ENCODE measurements at places on chromosomes 1 and 21.

DNA sequence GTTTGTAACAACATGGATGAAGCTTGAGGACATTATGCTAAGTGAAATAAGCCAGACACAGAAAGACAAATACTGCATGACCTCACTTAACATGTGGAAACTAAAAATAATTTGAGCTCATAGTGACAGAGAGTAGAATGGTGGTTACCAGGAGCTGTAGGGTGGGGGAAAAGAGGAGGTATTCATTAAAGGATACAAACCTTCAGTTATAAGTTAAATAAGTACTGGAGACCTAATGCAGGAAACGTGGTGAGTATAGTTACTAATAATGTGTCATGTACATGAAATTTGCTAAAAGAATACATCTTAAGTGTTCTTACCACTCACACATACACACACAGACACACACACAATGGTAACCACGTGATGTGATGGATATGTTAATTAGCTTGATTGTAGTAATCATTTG lies 86.7 kb downstream of the NGF start:
- DNase-seq: peak; percentile 74

GRCh38 chr1:45557422-45557944 lies 6.9 kb downstream of the AKR1A1 start:
- no peak for DNase-seq

DNA sequence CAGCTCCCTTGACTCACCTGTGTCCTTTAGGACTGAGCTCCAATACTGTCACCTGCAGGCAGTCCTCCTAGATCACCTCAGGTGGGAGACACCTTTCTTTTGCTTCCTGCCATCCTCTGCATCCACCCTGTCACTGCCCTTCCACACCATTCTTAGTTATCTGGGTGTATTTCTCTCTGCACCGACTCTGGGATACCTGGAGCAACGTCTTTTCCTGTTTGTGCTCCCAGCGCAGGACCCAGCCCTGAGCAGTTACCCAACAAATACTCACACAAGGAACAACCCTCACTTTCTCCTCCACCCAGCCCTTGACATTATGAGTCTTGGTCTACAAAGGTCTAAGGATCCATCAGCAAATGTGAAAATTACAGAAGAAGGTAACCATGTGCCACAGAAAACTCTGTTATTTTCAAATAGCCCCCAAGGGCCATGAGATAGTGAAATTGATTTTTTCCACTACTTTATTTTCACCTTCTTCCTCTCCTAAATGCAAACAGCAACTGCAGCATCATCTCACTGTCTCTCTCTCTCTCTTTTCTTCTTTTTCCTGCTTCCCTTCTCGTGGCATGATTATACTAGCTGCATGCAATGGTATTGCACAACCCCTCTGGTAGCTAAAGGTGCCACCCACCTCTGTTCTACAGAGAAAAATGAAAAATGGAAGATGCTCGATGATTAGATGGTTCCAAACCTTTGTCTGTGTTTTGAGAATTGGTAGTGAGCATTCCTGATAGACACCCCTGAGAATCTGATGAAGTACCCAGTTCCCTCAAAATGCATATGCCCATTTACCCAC lies 89.0 kb downstream of the MIS18A start:
- DNase-seq: no peak

- no peak for DNase-seq
Observed at GRCh38 chr1:205627956-205628355, 3.9 kb downstream of the ELK4 start.

GRCh38 chr1:14876747-14877146 lies 276.8 kb upstream of the TMEM51 start:
- DNase-seq: no peak

- no peak for DNase-seq
Observed at GRCh38 chr1:43789604-43790550, 82.5 kb downstream of the ST3GAL3 start.

- DNase-seq: no peak
Observed at GRCh38 chr1:98439471-98439870, 222.1 kb upstream of the SNX7 start.

- DNase-seq: no peak
Observed at GRCh38 chr1:10734962-10735544, 61.4 kb downstream of the CASZ1 start.

- no peak for DNase-seq
Observed at GRCh38 chr1:242208021-242208420, 209.1 kb upstream of the MAP1LC3C start.

DNA sequence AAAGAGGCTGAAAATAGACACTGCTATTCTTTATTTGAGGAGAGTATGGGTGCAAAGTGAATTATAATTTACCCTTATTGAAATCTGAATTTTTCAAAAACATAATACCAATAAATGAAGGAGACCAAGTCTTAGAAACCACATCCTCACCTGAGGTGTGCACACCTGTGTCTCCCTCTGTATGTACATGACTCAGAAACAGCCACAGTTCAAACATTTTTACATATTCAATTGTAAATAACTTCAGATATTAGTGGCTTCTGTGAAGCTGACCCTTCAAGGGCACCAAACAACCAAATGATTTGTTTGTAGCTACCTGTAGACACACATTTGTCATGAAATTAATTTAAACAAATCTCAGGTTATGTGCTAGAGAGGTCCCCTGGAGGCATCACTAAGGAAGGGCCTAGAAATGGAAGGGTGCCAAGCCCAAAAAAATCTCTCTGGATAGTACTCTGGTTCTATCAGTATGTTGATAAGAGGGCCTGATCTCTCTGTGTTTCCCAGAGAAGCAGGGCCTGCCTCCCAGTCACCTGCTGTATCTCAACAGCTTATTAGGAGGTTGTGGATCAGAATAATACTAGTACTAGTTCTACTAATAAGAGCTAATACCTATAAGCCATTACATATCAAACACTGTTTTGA lies 28.1 kb downstream of the ERI3 start:
- no peak for DNase-seq

DNA sequence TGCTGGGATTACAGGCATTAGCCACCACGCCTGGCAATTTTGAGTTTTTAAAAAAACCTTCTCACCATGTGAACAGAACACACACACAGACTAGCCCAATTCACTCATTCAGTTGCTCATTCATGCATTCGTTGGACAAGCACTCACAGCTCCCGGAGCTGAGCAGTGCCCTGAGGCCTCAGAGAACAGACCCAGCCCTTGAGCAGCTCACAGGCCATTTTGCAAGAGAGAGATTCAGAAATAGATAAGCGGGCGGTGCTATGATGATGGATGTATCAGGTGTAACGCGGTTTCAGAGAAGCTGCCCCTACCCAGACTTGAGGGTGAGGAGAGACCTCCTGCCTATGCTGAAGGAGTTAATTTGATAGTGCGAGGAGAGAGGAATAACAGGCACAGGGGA lies 18.6 kb downstream of the PTAFR start:
- DNase-seq: no peak

DNA sequence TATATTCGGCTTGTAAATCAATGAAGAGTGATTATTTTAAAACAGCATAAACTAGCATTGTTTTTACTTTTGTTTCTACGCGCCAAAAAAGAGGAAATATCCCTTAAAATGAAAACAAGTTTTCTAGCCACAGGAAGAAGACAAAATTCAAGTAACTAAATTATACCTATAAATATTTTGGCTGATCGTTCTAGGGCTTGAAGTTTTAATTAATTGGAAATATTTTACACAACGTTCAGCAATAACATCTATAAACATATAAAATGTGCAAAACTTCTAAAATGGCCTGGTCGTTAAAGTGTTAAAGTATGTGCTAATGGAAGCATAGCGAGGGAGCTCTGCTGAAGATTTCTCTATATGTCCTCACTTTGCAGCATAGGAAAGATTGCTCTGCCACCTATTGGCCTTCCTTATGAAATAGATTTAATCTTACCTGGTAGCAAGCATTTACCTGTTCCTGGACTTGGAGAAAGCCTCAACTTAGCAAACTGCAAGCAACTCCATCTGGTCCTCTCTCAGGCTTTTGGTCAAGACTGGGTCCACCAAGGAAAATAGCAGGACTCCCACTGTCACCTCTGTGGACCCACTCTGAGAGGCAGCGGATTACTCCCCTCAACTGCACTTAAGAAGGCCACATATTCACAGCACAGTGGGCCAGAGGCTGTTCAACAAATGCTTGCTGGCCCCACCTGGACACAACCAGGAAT lies 351.3 kb upstream of the RUNX1 start:
- peak; percentile 31 for DNase-seq

DNA sequence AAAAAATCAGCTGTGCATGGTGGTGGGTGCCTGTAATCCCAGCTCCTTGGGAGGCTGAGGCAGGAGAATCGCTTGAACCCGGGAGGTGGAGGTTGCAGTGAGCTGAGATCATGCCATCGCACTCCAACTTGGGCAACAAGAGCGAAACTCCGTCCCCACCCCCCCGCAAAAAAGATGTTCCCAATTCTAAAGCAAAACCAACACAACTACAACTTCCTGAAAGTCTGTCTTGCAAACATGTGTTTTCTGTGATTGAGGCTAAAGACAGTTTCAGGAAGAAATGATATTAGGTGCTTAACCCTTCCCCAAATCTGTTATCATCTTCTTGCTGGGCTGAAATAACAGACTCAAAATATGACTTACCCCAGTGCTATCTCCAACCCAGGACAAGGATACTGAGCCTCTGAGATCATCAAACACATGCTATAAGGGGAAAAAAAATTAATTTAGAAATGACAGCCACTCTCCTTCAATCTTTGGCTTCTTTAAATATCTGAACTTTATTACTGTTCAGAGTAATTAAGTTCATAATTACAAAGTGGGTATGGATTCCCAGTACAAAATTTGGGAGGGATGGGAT lies 28.5 kb downstream of the SORT1 start:
- no peak for DNase-seq

GRCh38 chr1:154403261-154403943 lies 1.7 kb upstream of the IL6R start:
- no peak for DNase-seq

DNA sequence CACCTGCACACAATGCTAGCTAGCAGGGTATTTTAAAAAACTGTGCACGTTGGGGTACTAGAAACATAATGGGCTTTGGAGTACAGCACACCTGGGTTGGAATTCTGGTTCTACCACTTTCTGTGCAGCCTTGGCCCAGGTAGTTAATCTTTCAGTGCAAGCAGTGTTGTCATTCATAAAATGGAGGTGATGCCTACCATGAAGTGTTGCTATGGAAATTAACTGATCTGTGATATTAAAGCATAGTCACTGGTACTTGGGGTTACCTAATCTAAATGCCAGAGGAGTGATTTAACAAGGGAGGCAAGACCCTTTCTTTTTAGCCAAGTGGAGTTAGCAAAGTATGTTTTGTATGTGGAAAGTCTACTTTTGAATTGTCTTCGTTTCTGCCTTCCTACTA lies 18.0 kb downstream of the ATP1B1 start:
- no peak for DNase-seq

GRCh38 chr21:26057477-26058170 lies 112.9 kb downstream of the APP start:
- no peak for DNase-seq

DNA sequence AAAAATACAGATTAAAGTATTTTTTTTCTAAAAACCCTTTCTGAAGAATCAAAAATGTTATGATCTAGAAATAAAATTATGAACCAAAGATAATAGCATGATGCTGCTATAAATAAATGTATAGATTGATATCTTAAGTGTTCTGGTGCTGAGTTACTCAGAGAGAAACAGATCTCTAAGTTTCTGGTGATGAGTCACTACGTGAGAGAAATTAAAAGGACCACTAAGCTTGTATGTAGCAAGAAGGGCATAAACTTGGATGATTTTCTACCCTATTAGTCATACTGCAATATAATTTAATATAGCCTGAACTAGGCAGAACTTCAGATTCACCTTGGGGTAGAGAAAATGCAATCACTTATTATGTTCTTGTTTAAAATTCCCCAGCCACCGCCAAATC lies 514.8 kb downstream of the AMY1C start:
- DNase-seq: no peak

DNA sequence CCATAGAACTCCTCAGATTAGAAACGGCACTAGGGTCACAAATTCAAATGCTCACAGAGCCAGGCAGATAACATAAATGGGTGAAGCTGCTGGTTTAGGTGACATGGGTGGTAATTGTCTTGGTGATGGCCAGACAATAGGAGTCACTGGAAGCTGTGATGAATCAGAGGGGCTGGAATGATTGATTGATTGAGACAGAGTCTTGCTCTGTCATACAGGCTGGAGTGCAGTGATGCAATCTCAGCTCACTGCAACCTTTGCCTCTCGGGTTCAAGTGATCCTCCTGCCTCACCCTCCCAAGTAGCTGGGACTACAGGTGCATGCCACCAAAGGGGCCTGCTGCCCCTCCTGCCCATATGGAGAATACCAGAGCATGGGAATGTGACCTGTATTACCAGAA lies 63.0 kb downstream of the HIVEP3 start:
- no peak for DNase-seq

- DNase-seq: peak; percentile 63
Observed at GRCh38 chr1:170698301-170699275, 34.7 kb downstream of the PRRX1 start.

DNA sequence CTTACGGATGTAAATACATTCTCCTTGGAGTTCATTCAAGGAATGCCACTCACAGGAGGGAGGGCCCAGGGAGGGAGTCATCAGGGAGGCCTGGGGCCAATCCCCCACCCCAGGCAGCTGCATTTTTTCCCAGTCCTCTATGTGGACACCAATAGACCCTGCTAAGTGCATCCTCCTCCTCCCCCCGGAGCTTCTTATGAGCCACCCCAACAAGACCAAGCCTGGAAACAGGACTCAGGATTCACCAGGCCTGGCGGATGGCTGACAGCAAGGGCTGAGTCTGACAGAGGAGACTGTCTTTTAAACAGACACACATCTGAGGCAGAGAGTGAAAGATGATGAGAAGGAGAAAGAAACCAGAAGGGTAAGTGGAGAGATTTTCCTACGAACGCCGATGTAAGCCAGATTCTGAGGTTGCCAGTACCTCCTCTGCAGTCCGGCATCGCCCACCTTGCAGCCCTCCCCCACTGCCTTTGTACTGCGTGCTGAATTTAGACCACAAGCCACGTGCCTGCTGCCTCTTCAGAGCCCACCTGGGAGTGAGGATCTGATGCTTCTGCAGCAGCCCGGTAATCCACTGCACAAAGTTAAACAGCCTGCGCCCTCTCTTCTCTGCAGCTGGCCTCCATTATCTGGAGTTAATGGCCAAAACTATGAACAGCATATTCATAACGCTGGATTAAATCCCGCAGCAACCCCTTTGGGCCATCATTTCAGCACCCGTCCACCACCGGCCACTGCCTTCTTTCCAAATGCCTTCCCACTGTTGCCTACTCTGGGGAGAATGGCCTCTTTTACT lies 17.6 kb upstream of the SFPQ start:
- DNase-seq: no peak

DNA sequence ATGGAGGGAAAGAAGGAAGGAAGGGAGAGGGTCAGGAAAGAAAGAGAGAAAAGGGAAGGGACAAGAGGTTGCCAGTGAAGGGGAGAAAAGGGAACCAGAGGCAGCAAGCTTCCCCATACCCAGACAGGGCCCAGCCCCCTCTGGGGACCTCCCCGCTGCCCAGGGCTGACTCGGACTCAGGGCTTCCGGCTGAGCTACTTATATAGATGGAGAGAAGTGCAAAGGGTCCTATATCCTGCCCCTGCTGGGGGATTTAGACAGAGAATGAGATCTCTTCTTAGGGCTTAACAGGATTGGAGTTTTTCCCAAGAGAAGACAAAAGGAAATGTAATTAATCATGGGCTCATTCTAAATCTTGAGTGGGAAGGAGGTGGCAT lies at the start of gene ETV3L:
ETV3L (minus strand) TSS at position 176 of the 377 bp plus-strand sequence. CDS start 285 bp downstream, outside the sequence.
- no peak for DNase-seq

- DNase-seq: no peak
Observed at GRCh38 chr1:182335771-182336566, 55.6 kb downstream of the GLUL start.
